Activated B cell treated with CpG ODN at 0.5 μM for 24 hours (primary cell): ENCODE measurements at places on chromosomes 16 and 17. TPM values are rescaled to one million over a fixed set of nuclear protein-coding genes. Genes with fewer than 3 reads are reported as not detected.

DNA sequence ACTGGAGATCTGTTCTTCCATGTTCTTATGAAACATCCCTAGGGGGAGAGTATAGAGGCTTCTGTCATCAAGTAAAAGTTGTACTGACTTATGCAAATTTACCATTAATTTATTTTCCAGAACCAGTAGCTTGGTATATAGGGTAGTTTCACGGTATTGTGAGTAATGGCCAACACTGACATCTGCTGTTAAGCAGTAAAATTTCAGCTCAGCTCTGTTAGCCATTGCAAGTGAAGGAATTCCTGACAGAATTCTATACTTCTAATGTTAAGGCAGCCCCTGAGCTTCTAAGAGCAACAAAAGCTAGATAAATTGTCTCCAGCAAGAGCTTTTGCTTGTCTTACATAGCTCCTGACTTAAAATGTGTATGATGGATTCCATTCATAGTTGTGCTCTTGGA lies 613.5 kb upstream of the C16orf82 start:
- DNase-seq: no peak
- H3K27ac ChIP-seq: no peak overlapping the region
- peaks cover 2% of the 10 kb centered on the region for H3K27me3 ChIP-seq

The IGSF6 gene
- 0.29 and 0.46 TPM in 2 replicates for total RNA-seq

The NME1 gene
- 130 and 138 TPM in 2 replicates for total RNA-seq

The PARD6A gene
- total RNA-seq: 5.9 and 6.0 TPM in 2 replicates

GRCh38 chr16:28872952-28873351 lies 5.3 kb upstream of the ATP2A1 start:
- H3K4me3 ChIP-seq: no peak overlapping the region
- no peak overlapping the region for H3K27ac ChIP-seq
- DNase-seq: no peak
- no peaks in the 10 kb centered on the region for H3K27me3 ChIP-seq
- H3K36me3 ChIP-seq: peaks cover 51% of the 10 kb centered on the region

The SMPD3 gene
- total RNA-seq: 0.35 and 0.76 TPM in 2 replicates

DNA sequence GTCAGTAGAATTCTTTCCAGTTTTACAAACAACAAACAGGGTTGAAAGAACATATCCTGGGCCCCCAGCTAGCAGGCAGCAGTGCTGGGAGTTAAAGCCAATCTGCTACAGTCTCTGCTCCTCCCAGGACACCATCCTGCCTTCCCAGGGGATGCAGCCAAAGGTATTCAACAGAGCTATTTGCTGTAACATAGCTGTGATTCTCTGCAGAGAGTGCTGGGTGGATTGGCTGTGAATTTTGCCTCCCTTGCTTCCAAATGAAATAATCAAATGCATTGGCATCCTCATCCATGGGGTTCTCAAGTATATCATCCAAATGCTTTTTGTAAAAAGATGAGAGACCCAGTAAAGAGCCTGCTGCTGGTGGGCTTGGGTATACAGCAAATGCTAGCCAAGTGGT lies 124.3 kb downstream of the NPIPB5 start:
- DNase-seq: no peak
- H3K36me3 ChIP-seq: no peaks in the 10 kb centered on the region
- peaks cover 11% of the 10 kb centered on the region for H3K27me3 ChIP-seq

The CCL16 gene
- not detected in 2 replicates for total RNA-seq
